ENCODE measurements at places on chromosomes 1 and 21.

DNA sequence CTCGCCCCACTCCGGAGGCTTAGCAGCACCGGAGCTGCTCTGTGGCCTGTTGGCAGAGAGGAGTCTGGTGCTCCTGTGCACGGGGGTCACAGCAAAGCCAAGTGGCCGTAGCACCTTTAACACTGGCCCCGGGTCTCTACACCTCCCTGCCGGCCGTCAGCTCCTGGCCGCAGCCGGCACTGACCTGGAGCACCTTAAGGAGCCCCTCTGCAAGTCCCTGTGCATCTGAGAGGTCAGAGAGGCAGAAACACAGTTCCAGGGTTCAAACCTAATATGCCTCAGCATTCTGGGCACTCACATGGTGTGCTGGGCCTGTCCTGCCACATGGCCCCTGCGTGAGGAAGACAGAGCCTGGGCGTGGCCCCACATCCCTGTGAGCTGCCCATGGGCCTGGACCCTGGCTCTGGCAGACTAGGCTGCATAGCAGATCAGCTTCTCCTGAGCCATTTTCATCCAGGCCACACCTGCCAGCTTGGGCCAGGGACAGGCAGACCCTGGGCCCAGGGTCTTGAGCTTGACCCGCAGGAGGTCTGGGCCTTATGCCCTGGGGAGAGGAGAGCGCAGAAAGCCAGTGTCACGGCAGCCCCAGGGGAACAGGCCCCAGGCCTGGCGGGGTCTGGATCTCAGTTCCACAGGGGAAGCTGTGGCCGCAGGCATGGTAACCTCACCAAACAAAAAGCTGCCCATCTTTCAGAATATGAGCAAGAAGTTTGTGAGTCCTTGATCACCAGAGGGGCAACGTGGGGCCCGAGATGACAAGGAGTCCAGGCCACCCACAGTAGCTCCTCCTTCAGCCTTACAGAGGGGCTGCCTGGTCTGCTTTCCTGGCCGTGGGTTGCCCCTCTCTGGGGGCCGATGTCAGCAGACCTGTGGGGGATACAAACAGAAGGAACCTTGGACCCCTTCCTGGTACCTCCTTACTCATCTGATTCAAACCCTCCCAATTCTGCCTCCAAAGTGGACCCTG, 146.0 kb upstream of the COL6A1 start:
- no peak for DNase-seq

- DNase-seq = no peak
Observed at GRCh38 chr1:3599286-3599811, 12.0 kb downstream of the MEGF6 start.

DNA sequence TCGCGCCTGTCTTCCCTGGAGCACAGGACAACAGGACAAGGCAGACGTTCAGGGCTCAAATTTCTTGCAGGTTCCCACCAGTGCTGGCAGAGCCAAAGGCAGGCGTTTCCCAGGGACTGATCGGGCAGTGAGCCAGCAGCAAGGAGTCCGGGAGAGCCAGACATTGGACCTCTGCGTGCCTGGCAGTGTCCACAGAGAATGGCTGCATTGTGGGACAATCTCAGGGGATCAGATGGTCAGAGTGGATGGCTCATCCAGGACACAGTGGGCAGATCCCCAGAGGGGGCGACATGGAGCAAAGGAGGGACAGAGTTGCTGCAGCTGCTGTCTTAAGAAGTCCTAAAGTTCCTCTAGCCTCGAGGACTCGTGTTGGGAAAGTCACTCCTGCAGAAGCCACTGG, 4.6 kb downstream of the TMEM63A start:
- DNase-seq = peak; percentile 35

DNA sequence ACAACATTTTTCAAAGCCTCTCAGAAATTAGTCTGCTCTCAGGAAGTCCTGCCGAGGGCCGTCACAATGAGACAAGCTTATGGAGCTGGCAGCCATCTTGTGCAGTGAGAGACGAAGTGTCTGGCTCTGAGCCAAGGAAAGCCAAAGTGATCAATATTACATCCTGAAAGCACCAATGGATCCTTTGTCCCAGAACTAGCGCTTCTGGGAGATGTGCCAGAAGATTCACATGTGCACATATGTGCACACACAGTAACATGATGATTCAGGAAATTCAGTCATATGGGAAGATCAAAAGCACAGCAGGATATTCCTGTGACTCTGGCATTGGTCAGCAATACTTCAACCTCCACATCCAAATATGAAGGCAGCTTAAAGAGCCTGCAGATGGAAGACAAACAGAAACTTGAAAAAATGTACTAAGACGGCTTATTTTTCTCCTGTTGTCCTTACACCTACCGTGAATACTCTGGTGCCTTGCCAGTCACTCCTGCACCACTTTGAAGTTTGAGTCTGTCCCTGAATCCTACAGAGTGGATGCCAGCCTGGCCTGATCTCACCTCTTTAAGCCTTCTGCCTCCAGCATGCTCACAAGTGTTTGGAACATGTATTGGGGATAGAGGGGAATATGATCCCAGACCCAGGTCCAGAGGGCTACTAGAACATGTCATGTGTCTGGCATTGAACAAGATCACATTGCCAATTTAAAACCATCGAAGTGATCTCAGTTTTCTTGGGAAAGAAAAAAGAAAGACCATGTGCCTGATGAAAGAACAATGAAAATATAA, 44.5 kb upstream of the PRRX1 start:
- DNase-seq = no peak

- DNase-seq = no peak
Observed at GRCh38 chr1:39165488-39165887, 39.0 kb upstream of the MACF1 start.

DNA sequence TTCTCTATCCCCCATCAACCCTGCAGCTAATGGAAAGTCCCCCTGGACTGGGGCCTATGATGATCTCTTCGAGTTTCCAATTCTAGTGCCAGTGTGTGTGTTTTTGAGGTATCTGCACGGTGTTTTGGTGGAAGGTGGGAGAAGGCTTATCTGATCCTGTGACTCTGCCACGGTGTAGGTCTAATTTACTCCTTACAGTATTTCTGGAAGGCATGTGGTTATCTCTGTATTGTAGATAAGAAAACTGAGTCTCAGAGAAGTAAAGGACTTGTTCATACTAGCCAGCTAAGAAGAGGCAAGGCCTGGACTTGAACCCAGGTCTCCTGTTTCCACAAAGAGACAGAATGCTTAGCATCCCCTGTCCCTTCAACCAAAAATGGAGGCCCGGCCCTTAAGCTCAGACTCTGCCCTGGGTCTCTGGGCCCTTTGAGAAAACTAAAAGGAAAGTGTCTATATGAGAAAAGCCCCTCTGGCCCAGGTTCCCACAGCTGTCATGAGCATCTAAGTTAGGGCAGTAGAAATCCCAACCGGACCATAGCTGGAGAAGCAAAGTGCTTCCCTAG, 20.3 kb downstream of the RIMS3 start:
- no peak for DNase-seq

GRCh38 chr1:209431813-209432442, 151.6 kb upstream of the CAMK1G start:
- DNase-seq = no peak

GRCh38 chr1:246425895-246426294, 81.2 kb downstream of the SMYD3 start:
- DNase-seq = no peak

- no peak for DNase-seq
Observed at GRCh38 chr21:31730712-31731055, 1.2 kb downstream of the SCAF4 start.

GRCh38 chr21:46662765-46663500, 27.5 kb downstream of the PRMT2 start:
- DNase-seq = no peak

DNA sequence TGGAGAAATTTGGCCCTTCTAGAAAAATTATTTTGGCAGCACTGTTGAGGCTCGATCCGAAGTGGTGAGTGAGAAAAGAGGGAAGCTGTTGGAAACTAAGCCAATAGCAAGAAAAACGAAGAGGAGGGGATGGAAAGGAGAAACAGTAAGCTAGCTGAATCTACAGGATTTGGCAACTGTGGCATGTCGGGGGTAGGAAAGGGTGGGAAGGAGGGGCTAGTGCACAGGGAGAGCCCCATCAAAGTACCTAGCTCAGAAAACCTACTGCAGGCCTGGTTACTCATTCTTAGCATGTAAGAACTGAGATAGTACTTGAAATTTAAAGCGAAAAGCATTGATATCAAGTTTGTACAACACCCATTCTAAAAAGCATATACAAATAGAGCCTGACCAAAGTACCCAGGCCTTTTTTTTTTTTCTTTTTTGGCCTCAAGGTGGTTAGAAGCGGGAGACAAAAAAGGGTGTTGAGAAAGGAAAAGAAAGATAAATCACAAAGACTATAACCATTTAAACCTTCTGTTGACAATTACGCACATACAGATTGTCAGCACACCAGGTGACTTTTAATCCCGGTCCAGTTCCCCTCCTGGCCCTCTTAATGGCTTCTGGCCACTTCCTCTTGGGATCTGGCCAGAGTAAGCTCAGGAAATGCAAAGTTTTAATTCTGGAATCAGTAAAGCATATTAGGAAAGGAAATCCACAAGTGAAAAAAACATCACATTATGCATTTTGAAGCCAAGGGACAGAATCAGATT, 50.4 kb downstream of the SLC16A1 start:
- no peak for DNase-seq

All from stimulated activated CD4-positive, alpha-beta T cell treated with anti-CD3 and anti-CD28 coated beads, Interleukin-12 subunit alpha, Interleukin-12 subunit beta, amount 100 ng/mL, for 4 hours (primary cell).